ENCODE measurements at places on chromosomes 2 and 18.

- DNase-seq: peak; percentile 87
Measured at GRCh38 chr2:160294339-160294803, 94.3 kb upstream of the ITGB6 start.

DNA sequence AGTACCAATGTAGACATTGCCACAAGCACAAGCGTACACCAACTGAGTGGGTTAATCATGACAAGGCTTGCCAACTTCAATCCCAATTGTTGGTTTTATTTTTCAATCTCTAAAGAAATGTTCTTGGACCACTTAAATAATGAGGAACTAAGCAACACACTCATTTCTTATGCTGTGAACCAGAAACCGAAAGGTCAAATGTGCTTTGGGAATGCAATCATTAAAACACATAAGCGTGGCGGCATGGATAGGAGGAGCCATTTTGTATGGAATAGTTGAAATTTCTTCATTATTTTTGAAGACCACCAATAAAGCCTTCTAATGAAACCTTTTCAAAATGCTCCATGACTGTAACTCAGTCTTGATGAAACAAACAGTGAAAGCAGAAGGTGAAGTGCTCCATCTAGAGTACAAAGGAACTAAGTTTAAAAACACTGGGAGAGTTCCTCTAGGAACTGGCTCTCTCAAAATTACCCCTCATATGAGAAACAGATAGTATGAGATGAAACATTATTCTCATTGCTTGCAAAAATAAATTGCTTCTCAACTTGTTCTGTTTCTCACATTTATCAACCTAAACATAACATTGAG is 113.2 kb upstream of the CHST9 start:
- no peak for DNase-seq

DNA sequence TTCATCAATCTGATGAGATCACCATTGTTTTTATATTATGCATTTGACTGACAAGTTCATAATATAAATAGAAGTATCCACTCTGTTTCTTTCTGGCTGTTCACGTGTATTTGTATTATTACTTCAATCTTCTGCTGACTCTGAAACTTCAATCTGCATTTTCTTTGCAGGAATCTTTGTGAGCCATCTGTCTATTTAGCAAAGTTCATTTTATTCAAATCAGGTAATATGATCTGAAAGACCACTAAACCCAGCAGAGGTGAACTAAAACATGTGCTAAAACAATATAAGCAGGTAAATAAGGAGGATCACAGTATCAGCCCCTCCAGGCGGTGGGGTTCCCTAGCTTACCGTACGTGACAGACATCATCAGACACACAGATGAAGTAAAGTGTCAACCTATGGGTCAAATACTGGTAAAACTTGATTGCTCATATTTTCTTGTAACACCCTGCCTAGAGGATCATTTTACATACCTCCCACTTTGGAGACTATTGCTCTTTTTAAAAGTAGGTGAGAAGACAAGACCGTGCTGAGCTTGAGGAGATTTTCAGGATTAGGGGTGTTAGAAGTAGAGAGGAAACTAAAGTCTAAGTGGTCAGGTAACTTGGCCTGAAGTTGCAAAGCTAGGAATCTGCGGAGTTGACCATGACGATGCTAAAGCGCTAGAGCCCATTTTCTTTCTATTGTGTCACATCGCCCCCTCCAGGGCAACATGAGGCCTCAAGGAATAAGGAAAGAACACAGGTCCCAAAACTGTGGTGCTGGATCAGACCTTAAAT is 9.0 kb downstream of the DTNB start:
- DNase-seq: peak; percentile 54

- peak; percentile 83 for DNase-seq
Measured at GRCh38 chr2:200625958-200626363, 40.1 kb downstream of the AOX1 start.

- peak; percentile 98 for DNase-seq
Measured at GRCh38 chr2:38720613-38721241, 30.4 kb downstream of the SRSF7 start.

- no peak for DNase-seq
Measured at GRCh38 chr18:57015451-57015850, 131.4 kb upstream of the BOD1L2 start.

DNA sequence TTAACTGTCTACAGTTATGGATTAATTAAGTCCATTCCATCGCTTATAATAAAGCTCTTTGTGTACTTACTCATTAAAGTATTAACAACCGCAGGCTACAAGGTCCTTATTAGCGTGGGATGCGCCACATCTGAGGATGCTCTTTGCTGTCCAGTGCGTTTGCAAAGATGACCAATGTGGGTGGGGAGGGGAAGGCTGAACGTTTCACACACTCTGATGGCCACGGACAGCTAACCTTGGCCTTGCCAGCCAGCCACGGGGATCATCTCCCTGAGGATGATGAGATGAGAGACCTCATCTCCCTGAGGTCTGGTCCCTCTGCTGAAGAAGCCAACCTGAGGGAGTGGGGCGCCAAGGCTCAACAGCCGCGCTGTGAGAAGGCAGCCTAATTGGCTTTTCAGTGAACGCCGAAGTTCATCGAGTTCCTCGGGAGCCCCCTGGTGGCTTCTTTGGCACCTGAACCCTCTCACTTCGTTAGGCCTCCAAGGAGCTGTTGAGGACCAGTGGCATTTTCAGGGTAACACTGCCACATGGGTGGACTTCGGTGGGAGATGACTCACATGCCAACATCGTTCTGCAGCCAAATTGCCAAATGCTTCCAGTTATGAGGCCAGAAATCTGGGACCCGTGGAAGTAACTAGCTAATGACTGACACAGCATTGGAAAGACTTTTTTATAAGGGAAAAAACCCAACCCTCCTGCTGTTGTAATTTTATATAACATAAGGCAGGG is 69.3 kb upstream of the SEC11C start:
- peak; percentile 76 for DNase-seq

- DNase-seq: no peak
Measured at GRCh38 chr2:179741317-179741716, 120.1 kb downstream of the ZNF385B start.

- no peak for DNase-seq
Measured at GRCh38 chr2:85694052-85695025, at the start of gene GNLY. Gene GNLY (plus strand): TSS chr2:85694358. CDS start chr2:85694419, 61 bp downstream.

DNA sequence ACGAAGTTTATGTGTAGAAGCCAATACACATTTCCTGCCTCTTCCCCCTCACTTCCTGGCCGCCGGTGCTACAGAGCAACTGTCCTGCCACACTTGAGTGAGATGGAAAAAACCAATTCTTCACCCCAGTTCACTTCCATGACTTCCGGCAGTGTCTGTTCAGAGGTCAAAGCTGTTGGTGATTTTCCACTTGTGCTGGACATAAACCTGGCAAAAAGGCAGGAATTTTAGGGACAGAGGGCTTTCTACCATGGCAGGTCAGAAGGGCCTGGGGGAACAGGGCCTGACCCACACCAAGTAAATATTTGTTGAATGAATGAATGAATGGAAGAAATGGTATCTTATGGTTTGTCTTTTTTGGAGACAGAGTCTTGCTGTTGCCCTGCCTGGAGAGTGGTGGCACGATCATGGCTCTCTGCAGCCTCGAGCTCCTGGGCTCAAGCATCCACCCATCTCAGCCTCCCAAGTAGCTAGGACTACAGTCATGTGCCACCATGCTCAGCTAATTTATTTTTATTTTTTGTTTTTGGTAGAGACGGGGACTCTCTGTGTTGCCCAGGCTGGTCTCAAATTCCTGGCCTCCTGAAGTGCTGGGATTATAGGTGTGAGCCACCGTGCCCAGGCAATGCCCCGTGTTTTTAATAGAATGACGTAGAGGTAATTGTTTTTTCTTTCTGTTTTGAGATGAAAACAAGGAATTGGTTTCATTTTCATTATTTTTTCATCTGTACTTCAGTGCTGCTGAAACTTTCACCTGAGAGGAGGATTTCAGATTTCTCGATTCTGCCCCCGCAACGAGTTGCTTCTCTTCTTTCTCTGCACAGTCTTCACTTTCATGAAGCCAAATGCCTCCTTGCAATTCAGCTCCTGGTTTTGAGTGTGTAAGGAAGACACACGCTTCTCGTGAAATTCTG is 48.0 kb upstream of the LPIN2 start:
- DNase-seq: no peak

GRCh38 chr2:74414881-74415761 is 6.3 kb downstream of the C2orf81 start:
- DNase-seq: peak; percentile 34

DNA sequence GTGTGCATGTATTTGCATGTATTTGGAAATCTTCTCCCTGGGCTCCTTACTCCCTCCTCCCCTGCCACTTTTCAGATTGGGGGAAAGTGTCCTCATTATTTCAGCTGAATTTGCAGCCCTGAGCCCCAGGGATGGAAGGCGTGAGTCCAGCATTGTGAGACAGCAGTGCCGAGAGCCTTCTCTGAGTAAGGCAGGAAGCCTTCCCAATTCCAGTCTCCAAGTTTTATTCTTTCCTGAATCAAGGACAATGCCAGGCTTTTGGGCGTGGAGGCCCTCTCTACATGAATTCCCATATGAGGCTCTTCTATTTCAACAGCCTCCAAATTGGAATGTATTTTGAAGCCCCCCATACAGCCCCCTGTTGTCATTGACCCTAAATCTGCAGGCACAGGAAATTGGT is 163.5 kb downstream of the ACKR3 start:
- DNase-seq: no peak

DNA sequence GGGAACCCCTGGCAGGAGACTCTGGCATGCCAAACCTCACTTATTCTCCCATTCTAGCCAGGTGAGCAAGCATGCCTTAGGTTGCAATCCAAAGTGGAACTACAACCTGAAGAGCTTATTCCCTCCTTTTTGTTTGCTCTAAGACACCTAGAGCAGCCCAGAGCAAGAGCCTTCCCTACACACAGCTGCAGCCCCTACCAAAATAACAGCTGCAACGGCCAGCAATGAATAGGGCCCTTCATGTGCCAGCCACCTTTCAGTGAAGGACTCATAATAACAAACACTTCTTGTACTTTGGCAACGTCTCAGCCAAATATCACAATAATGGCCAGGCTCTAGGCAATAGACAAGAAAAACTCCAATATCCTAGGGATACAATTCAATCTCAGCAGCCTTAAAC is 178.7 kb downstream of the ALK start:
- DNase-seq: no peak

DNA sequence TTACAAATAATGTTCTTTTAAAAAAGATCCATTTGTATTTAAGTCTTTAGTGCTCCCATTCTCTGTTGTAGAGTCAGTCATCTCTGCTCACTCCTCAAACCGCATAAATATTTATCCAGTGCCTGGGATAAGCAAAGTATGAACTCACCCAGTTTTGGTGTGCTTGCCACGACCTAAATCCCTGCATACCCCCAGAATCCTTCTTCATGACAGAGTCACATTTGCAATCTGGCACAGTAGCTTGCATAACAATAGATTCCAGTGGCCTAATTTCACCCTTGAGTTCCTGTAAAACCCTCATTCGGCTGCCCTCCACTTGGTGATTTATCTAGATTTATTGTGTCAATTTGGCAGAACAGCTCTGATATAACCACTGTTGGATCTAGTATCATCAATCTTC is 92.9 kb downstream of the DTNA start:
- DNase-seq: peak; percentile 70

GRCh38 chr2:140128909-140129308 is 1348.7 kb upstream of the NXPH2 start:
- no peak for DNase-seq

GRCh38 chr2:118290411-118291250 is 202.4 kb downstream of the INSIG2 start:
- peak; percentile 93 for DNase-seq

- no peak for DNase-seq
Measured at GRCh38 chr2:100660851-100661584, 98.2 kb downstream of the PDCL3 start.

- no peak for DNase-seq
Measured at GRCh38 chr2:232816657-232817056, 40.3 kb upstream of the KCNJ13 start.

DNA sequence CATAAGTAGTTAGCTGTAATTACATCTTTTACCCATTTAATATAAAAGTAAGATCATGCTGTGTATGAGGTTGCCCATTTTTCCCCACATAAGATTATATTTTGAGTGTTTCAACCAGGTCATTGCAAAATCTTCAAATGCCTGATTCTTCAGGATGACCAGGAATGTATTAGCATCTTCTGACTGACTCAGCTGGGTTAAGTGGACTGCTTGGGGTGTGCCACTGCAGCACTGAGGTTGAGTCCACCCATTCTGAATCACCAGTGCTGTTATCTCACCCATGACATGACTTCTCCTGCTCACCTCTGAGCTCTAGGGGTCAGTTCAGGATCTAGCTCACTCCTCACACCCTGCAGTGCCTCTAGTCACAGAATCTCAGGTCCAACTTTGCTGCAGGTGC is 576.7 kb upstream of the ZEB2 start:
- peak; percentile 83 for DNase-seq

- DNase-seq: no peak
Measured at GRCh38 chr2:217535957-217536708, 466.7 kb downstream of the TNS1 start.

DNA sequence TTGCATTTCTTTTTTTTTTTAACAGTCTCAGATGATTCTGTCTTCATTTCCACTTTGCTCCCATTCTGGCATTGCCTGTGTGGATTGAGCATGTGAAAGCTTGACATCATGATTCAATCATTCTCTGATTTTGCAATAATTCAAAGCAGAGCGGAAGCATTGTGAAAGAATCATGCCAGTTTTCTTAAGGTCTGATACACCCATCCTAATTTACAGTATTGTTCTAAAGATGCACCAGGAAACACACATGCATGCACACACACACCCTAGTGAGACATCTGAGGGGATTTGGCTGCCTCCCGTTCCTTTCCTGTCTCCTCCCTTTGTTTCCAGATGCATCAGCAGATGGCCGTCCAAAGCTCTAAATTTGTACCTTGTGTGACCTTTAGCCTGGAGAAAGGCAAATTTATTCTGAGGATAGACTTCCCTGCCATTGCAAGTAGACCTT is 97.3 kb downstream of the FMNL2 start:
- DNase-seq: peak; percentile 89

DNA sequence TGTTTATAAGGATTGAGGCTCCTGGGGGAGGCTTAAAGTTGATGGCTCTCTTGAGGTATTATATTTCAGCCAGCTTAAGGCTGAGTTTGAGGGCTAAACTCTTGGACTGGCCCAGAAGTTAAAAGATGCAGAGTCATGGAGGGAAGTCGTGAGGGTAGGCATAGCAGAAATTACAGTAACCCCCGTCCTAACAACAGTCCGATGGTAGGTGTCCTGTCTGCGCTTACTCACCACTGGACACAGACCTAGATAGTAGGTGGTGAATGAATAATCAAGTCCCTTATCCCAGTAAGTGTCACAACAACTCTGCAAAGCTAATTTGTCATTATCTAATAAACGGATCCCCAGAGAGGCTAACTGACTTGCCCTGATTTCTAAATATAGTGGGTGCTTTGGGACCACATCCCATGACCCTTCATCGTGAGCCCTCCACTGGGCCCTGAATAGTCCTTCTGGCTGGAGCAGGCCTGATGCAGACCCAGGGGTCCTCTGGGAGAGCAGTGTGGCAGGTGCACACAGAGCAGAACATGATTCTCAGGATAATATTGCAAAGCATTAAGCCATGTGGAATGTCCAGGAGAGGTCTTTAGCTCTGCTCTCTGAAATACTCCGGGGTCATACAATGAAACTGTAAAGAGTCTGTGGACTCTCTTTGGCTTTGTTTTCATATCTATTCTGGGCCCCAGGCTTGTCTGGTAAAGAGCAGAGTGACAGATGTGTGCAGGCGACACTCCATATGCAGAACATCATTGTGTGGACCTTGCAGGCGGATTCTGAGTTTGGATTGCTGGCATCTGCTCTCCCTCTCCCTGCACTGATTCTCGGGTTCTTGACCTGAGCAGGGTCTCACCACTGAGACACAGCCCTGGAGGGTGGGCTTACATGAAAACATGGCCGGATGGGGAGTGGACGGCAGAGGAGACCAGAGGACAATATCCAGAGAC is 98.1 kb downstream of the RNF144A start:
- DNase-seq: no peak

Measured in AG10803 (cell line).